ENCODE measurements at places on chromosomes 12 and 14.
A peak's percentile ranks its signal among the peaks of the same experiment; 100 is the strongest.

GRCh38 chr14:65080960-65081747, 21.2 kb downstream of the MAX start:
- H3K27me3 ChIP-seq: no peaks in the 10 kb centered on the region
- H3K4me1 ChIP-seq: no peaks in the 10 kb centered on the region
- H3K27ac ChIP-seq: no peak overlapping the region
- no peak overlapping the region for H3K4me3 ChIP-seq
- H3K36me3 ChIP-seq: peaks cover 18% of the 10 kb centered on the region
- no peak for DNase-seq

GRCh38 chr12:46361667-46362034, 10.9 kb downstream of the SLC38A2 start:
- peaks cover 10% of the 10 kb centered on the region for H3K4me1 ChIP-seq
- peaks cover 31% of the 10 kb centered on the region for H3K36me3 ChIP-seq
- DNase-seq: no peak
- no peak overlapping the region for H3K4me3 ChIP-seq
- H3K27me3 ChIP-seq: no peaks in the 10 kb centered on the region

DNA sequence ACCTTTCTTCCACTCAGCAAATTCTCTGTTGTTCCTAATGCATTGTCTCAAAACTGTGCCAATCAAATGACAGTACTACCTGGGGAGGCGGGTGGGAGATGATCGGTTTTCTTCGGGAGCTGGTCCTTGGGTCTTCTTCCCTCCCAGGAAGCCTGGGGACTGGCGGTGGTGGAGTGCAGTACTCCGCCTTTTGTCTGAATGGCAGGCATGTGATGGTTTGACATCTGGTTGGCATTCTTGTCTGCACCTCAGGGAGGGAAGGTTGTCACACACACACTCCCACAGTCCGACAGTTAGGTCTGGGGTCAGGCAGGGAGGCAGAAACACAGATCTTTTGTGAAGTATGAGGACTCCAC, 114.8 kb downstream of the SNAPC1 start:
- H3K4me3 ChIP-seq: no peak overlapping the region
- H3K36me3 ChIP-seq: no peaks in the 10 kb centered on the region
- H3K27me3 ChIP-seq: peaks cover 12% of the 10 kb centered on the region
- H3K27ac ChIP-seq: no peak overlapping the region
- no peak for DNase-seq

- peaks cover 14% of the 10 kb centered on the region for H3K36me3 ChIP-seq
- DNase-seq: no peak
- peaks cover 12% of the 10 kb centered on the region for H3K4me1 ChIP-seq
- H3K27me3 ChIP-seq: no peaks in the 10 kb centered on the region
Observed at GRCh38 chr12:11130999-11131398, 3.4 kb downstream of the TAS2R30 start.

- no peak for DNase-seq
- no peak overlapping the region for H3K27ac ChIP-seq
- H3K4me3 ChIP-seq: no peak overlapping the region
- peaks cover 2% of the 10 kb centered on the region for H3K36me3 ChIP-seq
- peaks cover 13% of the 10 kb centered on the region for H3K27me3 ChIP-seq
Observed at GRCh38 chr14:28831126-28831525, 64.5 kb downstream of the FOXG1 start.

GRCh38 chr12:96205908-96206307, 11.7 kb downstream of the ELK3 start:
- H3K4me3 ChIP-seq: no peak overlapping the region
- H3K27me3 ChIP-seq: no peaks in the 10 kb centered on the region
- no peak for DNase-seq

- H3K4me1 ChIP-seq: no peaks in the 10 kb centered on the region
- peaks cover 3% of the 10 kb centered on the region for H3K36me3 ChIP-seq
- H3K27me3 ChIP-seq: no peaks in the 10 kb centered on the region
- H3K4me3 ChIP-seq: no peak overlapping the region
Observed at GRCh38 chr14:36773136-36773540, 111.5 kb downstream of the PAX9 start.

GRCh38 chr12:119624966-119625365, 31.4 kb downstream of the TMEM233 start:
- H3K27me3 ChIP-seq: peaks cover 52% of the 10 kb centered on the region
- no peaks in the 10 kb centered on the region for H3K4me1 ChIP-seq
- no peak for DNase-seq
- no peaks in the 10 kb centered on the region for H3K36me3 ChIP-seq
- H3K27ac ChIP-seq: no peak overlapping the region

GRCh38 chr14:94373708-94374107, 14.7 kb downstream of the SERPINA1 start:
- H3K4me1 ChIP-seq: peaks cover 26% of the 10 kb centered on the region
- H3K27ac ChIP-seq: no peak overlapping the region
- no peaks in the 10 kb centered on the region for H3K27me3 ChIP-seq
- no peak for DNase-seq

DNA sequence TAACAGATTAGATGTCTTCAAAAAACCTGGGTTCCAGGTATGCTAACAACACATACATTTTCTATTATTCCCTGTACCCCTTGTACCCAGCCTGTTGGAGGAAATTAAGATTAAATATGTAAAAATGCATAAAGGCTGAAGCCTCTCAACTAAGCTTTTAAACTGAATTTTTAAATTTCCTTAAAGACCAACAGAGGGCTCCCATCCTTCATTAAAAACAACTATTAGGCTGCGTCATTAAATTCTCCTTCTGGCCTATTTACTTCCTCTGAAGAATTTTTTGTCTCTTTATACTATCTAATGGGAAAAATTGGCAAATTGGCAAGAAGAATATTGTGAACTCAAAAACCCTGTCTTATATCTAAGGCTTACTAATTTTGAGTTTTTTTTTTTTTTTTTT, 21.8 kb downstream of the SENP1 start:
- no peaks in the 10 kb centered on the region for H3K4me1 ChIP-seq
- DNase-seq: no peak
- peaks cover 6% of the 10 kb centered on the region for H3K36me3 ChIP-seq

DNA sequence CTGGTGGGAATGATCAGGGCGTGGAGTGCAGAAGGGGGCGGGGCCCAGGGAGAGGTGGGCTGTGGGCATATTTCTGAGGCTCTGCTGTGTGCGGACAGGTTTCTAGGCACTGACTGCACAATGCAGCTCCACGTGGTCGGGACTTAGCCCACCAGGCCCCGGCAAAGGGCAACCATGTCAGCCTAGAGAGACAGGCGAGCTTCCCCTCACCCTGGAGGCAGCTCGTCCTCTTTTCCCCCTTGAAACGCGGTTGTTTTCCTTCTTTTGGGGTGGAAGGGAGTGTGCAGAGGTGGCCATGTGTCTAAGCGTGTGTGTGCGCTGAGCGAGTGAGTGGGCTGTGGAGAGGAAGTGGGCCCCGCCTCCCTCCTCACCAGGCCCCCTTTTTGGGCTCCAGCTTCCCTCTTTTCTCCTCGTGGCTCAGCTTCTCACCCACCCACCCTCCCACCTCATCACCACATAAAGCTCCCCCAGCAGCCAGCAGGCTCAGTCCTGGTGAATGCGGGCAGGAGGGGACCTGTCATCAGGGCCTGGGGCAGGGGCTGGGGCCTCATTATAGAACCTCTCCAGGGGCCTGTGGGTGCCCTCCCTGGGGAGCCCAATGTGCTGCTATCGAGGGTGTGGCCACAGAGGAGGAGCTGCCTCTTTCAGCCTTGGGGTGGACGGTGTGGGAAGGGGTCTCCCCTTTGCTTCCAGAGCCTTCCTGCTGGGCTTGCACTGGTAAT, 22.0 kb downstream of the LRTM2 start:
- peaks cover 57% of the 10 kb centered on the region for H3K4me1 ChIP-seq
- DNase-seq: no peak
- H3K36me3 ChIP-seq: no peaks in the 10 kb centered on the region
- no peak overlapping the region for H3K27ac ChIP-seq
- H3K27me3 ChIP-seq: peaks cover 5% of the 10 kb centered on the region

DNA sequence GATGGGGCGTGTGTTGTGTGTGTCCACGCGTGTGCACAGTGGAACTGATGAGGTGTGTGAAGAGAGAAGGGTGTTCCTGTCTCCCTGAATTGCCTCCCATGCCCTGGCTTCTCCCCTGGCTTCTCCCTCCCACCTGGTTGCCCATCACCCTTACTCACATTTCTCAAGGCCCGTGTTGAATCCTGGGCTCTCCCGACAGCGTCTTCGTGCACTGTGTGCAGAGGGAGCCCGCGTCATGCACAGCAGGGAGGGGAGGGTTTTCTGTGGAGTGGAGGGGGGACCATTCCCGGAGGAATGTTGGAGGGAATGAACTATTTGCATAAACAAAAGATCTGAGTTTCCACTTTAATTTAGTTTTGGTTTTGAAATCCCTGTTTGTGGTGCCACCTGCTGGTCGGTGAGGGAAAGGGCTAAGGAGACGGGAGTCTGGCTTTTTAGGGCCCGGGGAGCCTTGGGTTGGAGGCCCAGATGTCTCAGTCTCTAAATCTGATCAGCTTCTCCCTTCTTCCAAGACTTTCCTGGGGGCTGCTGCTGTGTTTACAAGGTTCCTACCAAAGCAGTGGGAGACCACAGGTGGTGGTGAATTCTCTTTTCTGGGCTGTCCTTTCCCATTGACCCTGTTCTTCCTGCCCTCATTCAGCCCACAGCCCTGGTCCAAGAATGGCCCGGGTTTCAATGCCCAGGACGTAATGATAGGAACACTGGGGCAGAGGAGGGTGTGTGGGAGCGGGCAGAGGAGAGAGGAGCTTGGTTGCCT, at the start of gene C1R:
TSS of gene C1R (minus strand) at position 217 of the 757 bp plus-strand sequence. CDS start at position 160, 57 bp downstream.
- H3K27me3 ChIP-seq: peaks cover 2% of the 10 kb centered on the region
- no peaks in the 10 kb centered on the region for H3K36me3 ChIP-seq
- peak; percentile 73 for DNase-seq
- H3K4me1 ChIP-seq: peaks cover 11% of the 10 kb centered on the region
- H3K27ac ChIP-seq: peak within 1 kb of the TSS; percentile 90

- no peak for DNase-seq
- peaks cover 37% of the 10 kb centered on the region for H3K4me1 ChIP-seq
- H3K36me3 ChIP-seq: peaks cover 4% of the 10 kb centered on the region
- H3K4me3 ChIP-seq: no peak overlapping the region
- H3K27me3 ChIP-seq: no peaks in the 10 kb centered on the region
Observed at GRCh38 chr12:122102331-122102730, 23.8 kb downstream of the MLXIP start.

DNA sequence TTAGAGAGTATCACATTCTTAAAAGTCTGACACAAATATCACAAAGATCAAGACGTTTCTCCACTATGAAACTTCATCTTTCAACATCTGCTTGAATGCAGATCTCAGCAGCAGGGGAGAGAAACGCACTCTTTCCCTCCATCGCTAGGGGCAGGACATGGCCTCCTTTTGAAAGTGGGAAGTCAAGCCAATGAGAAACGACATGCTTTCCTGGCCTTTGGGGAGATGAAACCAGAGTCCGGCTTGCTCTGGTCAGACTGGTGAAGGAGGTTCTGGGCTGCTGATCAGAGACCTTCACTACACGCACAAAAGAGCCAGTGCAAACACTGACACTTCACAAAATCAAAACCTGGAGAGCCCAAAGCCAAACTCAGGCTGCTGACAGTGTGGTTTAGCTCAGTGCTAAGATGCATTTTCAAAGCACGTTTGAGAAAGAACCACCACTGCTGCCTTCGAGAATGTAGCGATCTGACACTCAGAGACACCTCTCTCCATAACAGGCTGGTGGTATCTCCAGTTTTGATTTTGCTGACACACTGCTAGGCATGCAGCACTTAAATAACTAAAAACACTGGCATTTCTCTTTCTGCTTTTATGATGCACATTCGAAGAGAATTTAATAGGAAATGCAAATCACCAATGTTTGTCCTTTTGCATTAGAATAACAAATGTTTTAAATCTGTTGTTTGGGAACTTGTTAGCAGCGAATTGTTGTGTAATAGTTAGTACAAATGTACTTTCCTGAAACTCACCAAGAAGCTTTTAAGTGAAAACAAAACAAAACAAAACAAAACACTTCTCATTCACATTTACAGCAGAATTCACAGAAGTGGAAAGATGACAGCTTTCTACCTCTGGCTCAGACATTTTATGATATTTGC, 93.9 kb upstream of the OVCH1 start:
- no peaks in the 10 kb centered on the region for H3K27me3 ChIP-seq
- DNase-seq: peak; percentile 25
- H3K4me1 ChIP-seq: peaks cover 23% of the 10 kb centered on the region
- H3K27ac ChIP-seq: no peak overlapping the region
- peaks cover 7% of the 10 kb centered on the region for H3K36me3 ChIP-seq

- H3K36me3 ChIP-seq: peaks cover 2% of the 10 kb centered on the region
- H3K4me3 ChIP-seq: no peak overlapping the region
- H3K27me3 ChIP-seq: no peaks in the 10 kb centered on the region
- DNase-seq: no peak
Observed at GRCh38 chr12:93078577-93078976, 149.5 kb upstream of the EEA1 start.

DNA sequence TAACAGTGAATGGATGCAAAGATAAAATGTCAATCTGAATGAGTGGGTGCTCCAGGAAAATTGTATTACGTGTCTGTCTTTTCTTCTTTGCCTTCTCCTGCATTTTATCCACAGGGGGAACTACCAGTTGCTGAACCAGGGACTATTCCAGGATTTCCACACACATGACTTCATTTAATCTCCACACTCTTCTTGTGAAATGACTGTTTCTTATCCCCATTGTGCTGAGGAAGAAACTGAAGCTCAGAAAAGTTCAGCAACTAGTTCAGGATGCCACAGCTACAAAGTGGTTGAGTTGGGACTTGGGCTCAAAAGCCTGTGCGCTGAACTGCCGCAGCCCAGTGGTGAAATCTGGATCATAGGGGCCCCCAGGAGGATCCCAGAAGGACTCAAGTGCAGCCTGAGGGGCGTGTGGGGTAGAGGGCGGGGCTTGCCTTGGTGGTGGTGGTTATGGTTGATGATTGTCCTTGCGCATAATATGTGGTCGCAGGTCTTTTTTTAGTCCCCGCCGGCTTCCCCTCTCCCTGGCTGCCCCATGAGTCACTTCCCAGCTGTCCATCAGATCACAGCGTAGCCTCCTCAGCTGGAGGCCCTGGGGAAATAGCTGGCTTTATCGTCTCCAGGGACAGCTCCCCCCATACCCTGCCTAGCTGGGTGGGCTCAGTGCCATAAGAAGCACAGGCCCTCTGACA, 235.2 kb upstream of the CRY1 start:
- no peaks in the 10 kb centered on the region for H3K36me3 ChIP-seq
- peaks cover 7% of the 10 kb centered on the region for H3K4me1 ChIP-seq
- H3K4me3 ChIP-seq: no peak overlapping the region
- no peak overlapping the region for H3K27ac ChIP-seq
- DNase-seq: no peak

GRCh38 chr12:3990501-3991280, 117.5 kb upstream of the PARP11 start:
- no peaks in the 10 kb centered on the region for H3K36me3 ChIP-seq
- H3K27me3 ChIP-seq: peaks cover 8% of the 10 kb centered on the region
- no peak for DNase-seq
- H3K4me3 ChIP-seq: no peak overlapping the region

Measured in neural crest cell (in vitro differentiated cells).